ENCODE measurements at places on chromosomes 16 and 17. TPM values are rescaled to one million over a fixed set of nuclear protein-coding genes. Genes with fewer than 3 reads are reported as not detected.

DNA sequence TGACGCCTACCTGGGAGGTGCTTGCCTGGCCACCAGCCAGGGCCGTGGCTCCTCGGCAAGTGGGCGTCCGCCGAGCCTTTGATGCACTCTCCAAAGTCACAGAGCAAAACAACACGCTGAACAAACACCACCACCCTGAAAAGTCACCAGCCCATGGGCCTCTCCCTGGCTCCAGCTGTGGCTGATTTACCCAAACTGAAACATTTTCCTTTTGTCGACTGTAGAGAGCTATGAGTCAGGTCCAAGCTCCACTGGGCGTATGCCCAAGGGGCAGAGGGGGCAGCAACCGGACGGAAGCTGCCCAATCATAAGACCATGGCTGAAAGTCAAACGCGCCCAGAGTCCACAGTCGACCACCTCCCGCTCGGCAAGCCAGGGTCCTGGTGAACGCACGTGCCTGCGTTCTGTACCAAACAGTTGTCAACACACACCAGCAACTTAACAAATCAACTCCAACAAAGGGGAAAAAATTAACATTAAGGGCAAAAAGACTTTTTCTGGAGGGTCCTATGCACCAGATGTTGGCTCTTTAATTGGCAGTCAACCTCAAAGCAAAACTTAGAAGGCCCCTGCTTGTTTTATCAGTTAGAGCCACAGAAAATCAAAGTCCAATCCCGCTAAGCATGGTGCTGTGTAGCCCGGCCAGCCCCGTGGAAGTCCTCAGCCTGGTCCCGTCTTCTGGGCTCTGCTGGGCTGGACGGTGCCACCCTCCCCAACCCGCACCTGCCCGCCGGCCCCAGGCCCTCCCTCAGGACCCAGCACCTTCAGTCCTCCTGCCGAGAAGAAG is 47.3 kb downstream of the TBC1D16 start:
- peak; percentile 75 for ATAC-seq

DNA sequence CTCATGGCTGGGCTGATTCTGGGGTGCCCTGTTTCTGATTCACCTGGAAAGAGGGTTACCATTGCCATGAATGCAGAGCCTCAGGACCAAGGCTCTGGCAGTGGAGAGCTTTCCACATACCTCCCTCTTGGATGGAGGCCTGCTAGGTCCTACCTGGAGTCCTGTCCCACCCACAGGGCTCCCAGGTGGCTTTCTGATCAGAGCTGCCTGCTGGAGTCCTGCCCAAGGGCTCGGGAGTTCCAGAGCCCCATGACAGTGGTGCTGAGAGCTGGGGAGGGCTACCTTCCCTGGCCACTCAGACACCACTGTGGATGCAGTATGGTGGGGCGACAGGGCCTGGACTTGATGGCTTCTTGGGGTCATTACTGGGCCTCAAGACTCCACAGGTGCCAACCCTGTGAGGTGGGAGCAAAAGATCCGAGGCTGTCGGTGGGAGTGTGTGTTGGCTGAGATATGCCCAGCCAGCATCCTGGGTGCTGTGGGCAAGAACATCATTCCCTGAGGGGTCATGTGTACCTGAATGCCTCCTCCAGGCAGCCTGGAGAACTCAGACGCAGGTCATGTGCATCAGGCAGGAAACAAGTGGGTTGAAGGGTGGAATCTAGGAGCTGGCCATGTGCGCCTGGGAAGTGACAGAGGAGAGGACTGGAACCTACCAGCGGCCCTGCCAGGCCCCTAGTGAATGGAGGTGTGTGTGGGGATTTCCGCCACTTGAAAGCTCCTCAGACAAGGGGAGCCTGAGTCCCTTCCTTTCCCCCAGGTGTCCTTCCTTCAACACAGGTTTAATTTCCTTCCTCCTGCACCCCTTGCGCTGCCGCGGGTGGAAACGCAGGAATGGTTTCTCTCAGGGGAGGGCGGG is 2.3 kb upstream of the WNT3 start:
- ATAC-seq = no peak

DNA sequence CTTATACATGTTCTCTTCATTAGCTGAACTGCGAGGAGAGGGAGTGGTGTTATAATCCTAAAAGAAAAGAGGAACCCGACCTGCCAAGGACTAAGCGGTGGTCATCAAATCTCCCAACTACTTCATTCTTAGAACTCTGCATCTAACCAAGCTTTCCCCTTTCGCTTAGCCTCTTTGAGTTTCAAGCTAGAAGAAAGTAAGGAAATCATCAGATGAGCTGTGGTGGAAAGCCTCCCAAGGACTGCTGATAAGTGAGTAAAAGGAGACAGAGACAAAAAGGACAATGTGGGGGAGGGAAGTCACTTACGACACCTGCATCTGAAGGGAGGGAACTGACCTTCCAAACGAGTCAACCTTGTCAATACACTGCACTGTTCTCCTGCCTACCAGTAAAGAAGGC is 121.3 kb downstream of the TRIM37 start:
- no peak for ATAC-seq

- ATAC-seq = no peak
These were observed 7.6 kb downstream of the SGSH start for GRCh38 chr17:80212511-80212910.

GRCh38 chr17:5715478-5715877 is 131.2 kb upstream of the NLRP1 start:
- no peak for ATAC-seq

GRCh38 chr16:56263711-56264608 is 72.7 kb downstream of the GNAO1 start:
- peak; percentile 25 for ATAC-seq

GRCh38 chr16:25888868-25889267 is 197.1 kb downstream of the HS3ST4 start:
- no peak for ATAC-seq

- ATAC-seq = no peak
These were observed 121.7 kb upstream of the SDK2 start for GRCh38 chr17:73765824-73766563.

Gene HOXB6
- total RNA-seq = 0.39 TPM

Gene PMFBP1
- total RNA-seq = 2.1 TPM

Gene RMI2
- 31.6 TPM for total RNA-seq

Gene HS3ST3B1
- total RNA-seq = 10.7 TPM

Gene MT1M
- total RNA-seq = not detected

Gene PPM1E
- 0.17 TPM for total RNA-seq

Gene HOXB13
- not detected for total RNA-seq

Gene MYH3
- total RNA-seq = 3.0 TPM
